Right lung (tissue), 10 donors: ENCODE measurements at places on chromosomes 12 and 14. TPM values are rescaled to one million over a fixed set of nuclear protein-coding genes. Genes with fewer than 3 reads are reported as not detected.

DNA sequence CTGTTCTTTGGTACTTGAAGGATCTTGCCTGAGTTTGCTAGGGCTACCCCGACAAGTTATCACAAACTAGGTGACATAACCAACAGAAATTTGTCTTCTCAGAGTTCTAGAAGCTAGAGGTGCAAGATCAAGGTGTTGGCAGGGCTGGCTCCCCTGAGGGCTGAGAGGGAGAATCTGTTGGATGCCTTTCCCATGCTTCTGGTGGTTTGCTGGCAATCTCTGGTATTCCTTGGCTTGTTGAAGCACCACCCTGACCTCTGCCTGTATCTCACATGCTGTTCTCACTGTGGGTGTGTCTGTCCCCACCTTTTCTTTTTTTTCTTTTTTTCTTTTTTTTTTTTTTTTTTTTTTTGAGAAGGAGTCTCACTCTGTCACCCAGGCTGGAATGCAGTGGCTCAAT is 81.2 kb downstream of the VCPKMT start:
- DNase-seq, result no peak

DNA sequence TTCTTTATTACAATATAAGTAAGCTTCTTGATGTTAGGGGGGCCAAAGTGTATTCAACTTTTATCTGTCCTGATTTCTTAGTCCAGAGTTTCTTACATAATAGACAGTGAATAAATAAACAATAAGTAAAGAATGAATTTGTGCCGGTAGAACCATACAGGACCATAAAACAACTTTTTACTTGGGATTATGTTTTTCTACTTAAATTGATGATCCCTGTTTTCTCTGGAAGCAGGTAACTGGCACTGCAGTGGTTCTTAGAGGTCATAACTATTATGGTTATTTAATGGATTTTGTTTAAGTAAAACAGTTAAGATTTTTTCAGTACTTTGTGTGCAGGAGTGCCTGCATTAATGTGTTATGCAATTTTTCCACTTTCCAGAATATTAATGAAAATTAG is 10.5 kb downstream of the CAND1 start:
- DNase-seq, result no peak

DNA sequence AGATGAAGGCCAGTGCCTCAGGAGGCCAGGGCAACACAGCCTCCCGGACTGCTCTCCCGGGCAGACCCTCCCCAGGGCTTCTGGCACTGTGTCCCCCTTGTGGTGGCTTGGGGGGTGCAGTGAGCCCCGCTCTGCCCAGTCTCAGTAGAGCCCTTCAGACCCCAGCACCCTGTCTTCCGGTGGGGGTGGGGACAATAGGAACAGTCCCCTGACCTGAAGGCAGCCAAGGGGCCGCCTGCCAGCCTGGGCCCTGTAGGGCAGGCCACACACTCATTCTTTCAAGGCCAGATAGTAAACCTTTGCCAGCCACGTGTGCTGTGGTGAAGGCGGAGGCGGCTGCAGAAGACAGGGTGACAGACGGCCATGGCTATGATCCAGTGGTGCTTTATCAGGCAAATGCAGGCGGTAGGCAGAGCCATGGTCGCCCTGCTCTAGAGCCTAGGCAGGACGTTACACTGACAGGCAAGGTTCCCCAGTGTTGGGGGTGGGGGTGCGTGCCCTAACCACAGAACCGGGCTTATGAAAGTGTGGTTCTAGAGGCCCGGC is 15.0 kb downstream of the ZFYVE21 start:
- no peak for DNase-seq

Gene SPX
- polyA plus RNA-seq, result 19.6 TPM

DNA sequence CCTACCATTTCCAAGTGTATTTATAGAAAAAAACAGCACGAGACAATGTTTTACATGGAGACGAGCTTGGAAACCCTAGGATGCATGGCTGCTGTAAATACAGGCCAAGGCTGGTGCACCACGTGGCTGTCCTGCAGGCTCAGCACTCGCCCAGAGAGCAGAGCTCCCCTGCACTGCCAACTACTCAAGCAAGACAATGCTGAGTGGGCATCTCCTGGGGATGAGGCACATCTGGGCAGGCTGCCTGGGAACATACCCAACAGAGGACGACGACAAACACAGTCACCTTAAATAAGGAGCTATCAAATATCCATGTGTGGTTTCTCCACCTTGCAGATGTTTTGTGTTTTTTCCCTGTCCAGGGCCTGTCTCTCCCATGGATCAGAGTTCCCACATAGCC is 128.3 kb upstream of the PRMT8 start:
- no peak for DNase-seq

DNA sequence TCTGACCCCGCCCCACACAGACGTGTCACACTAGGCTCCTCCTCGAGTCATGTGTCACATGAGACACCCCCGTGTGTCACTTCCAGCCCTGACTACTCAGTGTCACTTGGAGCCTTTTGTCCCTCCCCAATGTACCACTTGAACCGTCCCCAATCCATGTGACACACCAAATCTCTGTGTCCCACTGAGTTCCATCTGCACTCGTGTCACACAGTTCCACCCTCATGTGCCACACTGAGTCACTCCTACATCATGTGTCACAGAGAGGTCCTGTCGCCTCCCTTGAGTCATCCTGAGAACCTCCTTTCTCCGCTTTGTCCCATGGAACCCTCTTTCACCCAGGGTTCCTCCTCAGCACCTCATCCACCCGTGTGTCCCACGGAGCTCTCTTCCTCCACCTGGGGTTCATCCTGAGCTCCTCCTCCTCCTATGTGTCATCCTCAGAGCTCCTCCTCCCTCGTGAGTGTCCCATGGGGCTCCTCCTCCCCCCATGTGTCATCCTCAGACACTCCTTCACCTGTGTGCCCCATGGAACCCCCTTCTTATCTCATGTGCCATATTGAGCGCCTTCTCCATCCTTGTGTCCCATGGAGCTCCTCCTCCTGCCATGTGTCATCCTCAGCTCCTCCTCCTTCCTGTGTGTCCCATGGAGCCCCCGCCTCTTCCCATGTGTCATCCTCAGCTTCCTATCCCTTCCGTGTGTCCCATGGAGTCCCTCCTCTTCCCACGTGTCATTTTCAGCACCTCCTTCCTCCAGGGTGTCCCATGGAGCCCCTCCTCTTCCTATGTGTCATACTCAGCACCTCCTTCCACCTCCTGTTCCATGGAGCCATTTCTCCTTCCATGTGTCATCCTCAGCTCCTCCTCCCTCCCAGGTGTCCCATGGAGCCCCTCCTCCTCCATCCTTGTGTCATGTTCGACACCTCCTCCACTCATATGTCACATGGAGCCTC is 32.0 kb downstream of the RTL1 start:
- DNase-seq, result no peak

GRCh38 chr12:75790219-75790618 is 241.4 kb downstream of the PHLDA1 start:
- DNase-seq, result no peak

- no peak for DNase-seq
These were observed 123.9 kb downstream of the ADAMTS20 start for GRCh38 chr12:43428088-43428600.
